Lower leg skin (tissue), 4 donors: ENCODE measurements at places on chromosomes 13 and 19.

DNA sequence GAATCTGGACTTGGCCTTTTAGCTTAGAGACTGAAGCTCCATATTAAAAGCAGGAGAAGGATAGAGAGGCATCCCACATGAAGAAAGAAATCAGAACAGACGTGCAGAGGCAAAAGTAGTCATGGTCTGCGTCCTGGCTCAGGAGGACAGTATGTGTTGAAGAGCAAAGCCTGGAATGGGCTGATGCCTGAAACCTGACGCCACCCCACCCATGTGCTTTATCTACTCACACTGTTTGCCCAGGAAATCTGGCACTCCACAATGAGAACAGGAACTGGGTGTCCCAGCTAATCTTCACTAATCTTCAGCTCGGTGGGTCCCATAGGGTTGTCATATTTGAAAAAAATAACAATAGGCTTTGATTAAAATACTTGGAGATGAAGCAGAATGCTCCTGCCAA, 549.0 kb upstream of the GPC6 start:
- no peak for DNase-seq

- no peak for DNase-seq
Measured at GRCh38 chr13:93180356-93180969, 46.1 kb upstream of the GPC6 start.

DNA sequence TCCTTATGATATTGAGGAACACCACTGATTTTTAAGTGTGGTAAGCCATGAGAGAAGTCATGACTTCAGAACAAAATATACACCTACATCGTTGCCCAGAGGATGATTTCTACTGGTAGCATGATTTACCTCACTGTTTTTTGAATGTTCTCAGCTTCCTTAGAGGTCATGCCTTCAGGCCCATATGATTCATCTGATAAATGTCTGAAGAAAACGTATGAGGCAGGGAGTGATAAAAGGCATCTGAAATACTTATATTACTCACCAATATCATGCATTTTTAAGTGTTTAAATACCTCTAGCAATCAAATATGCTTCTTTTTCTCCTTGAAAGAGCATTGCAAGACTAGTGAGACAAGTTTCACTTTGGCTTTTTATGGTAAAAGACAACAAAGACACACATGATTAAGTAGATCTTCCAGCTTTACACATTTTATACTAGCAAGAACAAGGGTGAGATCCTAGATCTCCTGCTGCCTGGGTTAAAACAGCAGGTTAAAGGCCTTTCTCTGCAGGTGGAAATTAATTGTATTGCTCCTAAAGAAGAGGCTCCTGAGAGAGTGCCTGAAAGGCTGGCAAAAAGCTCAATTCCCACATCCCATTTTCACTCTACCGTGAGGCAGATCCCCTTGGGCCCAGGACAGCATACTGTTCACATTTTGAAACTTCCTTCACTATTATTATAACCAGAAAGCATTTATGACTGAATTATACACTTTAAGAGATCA, 432.4 kb downstream of the SLITRK1 start:
- DNase-seq, result no peak

GRCh38 chr13:34265046-34265679, 447.2 kb downstream of the RFC3 start:
- no peak for DNase-seq

DNA sequence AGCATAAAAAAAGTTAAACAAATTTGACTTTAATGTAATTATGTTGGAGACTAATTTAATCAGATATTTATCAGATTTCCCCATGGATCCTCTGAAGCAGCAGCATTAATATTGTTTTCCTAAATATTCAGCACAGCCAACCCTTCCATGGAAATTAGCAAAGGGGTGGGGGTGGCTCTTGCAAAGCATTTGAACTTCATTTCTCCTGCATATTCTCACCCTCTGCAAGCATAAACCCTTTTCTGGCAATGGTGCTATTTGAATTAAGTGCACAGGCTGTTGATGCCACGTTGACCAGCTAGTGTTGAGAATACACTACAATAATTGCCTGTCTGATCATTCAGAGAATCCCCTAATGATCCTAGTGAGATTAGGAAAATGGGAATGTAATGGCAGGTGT, 488.1 kb upstream of the KLF12 start:
- no peak for DNase-seq

- no peak for DNase-seq
Measured at GRCh38 chr13:60612593-60612992, 215.6 kb downstream of the TDRD3 start.

DNA sequence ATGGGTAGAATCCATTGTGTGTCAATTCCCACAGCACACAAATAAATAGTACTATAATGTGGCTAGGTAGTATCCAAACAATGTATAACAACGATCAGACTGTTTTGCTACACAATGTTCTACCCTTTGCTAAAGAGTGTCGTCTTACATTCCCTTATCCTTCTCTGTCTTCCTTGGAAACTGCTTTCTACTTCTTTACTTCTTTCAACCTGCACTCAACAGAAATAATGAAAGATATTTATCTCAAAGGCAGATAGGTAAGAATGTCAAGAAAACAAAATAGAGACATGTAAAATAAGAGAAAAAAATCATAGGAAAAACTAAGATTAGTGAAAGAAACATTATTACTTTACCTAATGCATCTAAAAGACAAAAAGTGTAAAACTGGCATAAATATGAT, 814.7 kb downstream of the PCDH9 start:
- no peak for DNase-seq

DNA sequence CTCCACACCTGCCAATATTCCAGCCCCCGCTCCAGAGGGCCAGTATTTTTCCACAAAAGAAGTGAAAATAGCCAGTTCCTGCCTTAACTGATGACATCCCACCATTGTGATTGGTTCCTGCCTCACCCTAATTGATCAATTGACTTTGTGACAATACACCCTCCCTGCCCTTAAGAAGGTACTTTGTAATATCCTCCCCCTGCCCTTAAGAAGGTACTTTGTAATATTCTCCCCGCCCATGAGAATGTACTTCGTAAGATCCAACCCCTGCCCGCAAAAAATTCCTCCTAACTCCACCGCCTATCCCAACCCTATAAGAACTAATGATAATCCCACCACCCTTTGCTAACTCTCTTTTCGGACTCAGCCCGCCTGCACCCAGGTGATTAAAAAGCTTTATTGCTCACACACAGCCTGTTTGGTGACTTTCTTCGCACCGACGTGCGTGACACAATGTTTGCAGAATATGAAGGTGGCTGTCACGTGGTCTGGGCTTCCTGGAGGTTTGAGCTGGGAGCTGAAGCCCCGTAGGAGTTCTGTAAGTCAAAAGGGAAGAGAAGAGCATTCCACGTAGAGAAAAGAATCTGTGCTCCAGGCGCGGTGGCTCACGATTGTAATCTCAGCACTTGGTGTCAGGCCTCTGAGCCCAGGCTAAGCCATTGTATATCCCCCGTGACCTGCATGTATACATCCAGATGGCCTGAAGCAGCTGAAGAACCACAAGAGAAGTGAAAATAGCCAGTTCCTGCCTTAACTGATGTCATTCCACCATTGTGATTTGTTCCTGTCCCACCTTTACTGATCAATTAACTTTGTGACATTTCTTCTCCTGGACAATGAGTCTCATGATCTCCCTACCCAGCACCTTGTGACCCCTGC, 6.2 kb upstream of the FUT3 start:
- DNase-seq, result no peak

GRCh38 chr13:33537676-33538075, 252.1 kb upstream of the STARD13 start:
- no peak for DNase-seq

DNA sequence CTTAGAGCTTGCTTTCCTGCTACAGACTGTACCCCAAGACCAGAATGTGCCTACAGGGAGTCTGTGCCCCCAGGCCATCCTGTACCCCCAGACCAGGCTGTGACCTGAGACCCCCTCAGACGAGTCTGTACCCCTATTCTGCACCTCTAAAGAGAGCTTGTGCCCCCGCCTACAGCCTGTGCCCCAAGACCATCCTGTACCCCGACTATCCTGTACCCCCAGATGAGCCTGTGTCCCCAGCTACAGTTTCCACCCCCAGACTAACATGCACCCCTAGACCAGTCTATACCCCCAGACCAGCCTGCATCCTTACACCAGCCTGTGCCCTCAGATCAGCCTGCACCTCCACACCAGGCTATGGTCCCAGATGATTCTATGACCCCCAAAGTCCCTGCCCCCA, 2.0 kb downstream of the CACNG6 start:
- DNase-seq, result no peak

GRCh38 chr13:23847497-23847896, 41.7 kb downstream of the MIPEP start:
- DNase-seq, result no peak

DNA sequence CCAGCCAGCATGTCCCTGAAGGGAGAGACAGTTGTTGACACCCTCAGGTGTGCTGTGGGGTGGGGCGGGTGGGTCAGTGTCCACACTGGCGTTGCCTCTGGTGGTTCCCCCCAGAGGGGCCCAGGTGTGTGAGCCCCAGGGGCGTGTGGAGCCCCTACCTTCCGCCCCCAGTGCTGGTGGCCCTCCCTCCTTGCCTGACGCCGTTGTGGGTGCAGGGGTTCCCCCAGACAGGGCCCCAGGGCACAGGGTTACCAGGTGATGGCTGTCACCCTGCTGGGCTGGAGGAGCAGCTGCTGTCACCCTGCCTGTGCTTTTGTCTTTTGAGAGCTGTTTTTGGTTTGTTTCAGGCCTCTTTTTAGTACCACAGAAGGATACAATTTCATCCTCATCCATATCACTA, 27.2 kb downstream of the ATP4B start:
- DNase-seq, result no peak

DNA sequence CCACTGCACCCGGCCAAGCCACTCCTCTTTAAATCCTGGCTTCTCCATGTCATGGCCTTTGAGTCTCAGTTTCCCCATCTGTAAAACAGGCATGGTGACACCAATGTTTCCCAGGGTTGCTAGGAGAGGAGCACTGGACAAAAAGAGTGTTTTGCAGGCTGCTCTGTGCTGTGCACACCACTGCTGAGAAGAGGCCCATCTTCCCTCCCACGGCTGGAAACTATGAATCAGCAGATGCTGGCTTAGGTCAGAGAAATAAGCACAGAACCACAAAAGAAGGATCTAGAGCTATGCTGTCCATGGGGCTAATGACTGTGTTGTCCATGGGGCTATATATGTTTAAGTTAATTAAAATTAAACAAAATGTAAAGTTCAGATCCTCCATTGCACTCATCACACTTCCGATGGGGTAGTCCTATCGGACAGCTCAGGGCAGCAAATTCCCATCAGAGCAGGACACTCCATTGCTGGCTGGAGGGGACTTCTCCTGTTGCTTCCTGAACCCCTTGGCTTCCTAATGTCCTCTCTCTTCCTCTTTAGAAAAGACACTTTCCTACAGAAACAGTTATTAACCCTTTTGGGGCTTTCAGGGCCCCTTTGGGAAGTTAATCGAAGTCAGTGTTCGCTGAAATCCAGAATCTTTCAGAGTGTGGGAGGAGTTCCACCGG, 37.1 kb downstream of the TSHZ3 start:
- DNase-seq, result no peak

DNA sequence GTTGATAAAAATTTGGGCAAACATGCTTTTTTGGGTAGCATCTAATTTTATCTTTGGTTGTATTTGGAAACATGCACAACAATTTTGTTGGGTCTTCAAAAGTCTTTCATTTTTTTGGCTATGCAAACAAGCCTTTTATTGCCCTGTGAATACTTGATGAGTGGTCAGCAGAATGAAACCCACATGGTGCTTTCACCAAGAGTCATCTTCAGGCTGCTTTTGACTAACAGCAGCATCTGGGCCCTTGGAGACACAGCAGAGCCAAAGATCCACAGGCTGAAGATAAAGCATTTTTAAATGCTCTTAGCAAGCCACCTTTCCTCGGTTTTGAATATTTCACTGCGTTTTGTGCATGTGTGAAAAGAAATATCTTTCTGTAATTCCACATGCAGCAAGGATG, 154.9 kb downstream of the FGF9 start:
- no peak for DNase-seq

DNA sequence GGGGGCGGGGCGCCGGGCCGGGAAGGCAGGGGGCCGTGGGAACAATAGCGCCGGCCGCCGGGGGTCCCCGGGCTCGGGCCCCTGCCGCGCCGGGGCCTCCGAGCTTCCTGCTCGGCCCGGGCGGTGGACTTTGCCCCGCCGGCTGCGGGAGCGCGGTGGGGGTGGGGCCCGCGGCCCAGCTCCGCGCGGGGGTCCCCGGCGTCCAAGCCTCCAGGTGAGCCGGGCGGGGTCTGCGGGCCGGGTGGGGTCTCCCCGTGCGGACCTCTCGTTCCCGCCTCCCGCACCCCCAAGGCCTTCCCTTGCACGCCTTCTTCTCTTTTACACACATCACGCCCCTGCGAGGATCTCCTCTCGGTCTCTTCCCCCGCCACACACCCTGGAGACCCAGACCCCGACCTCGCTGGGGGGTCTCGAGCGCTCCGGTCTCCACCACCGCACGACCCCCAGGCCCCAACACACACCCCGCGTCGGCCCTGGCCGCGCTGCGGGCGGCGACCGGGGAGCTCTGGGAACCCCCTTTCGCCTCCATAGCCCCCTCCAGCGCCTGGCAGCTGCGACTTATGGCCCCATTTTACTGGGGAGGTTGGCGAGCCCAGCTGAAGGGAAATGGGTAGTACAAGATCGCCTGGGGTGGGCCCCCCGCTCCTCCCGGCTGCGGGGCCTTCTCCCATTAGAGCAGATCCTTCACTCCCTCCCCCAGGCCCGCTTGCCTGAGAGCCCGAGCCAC, 711 bp downstream of the CAMSAP3 start:
- DNase-seq, result no peak

GRCh38 chr13:106372199-106373155, 163.0 kb downstream of the EFNB2 start:
- DNase-seq, result no peak

- no peak for DNase-seq
Measured at GRCh38 chr19:38989066-38989605, 13.6 kb upstream of the FBXO17 start.

DNA sequence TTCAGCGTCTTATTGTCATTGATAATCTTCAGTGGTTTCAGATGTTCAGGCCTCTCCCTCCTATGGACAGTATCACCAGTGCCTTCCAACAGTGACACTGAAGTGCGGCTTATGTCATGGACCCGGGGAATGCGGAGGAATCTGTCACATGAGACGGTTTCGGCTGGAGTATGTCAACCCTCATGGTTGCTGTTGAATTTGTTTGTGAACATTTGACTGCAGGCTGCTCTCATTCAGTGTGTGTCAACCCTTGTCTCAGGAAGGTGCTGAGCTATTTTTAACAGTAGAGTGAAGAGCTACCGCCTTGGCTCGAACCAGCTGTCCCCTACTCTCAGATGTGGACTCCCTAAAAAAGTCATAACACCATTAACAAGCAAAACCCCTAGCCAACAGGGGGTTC, 138.8 kb upstream of the RNF113B start:
- no peak for DNase-seq

DNA sequence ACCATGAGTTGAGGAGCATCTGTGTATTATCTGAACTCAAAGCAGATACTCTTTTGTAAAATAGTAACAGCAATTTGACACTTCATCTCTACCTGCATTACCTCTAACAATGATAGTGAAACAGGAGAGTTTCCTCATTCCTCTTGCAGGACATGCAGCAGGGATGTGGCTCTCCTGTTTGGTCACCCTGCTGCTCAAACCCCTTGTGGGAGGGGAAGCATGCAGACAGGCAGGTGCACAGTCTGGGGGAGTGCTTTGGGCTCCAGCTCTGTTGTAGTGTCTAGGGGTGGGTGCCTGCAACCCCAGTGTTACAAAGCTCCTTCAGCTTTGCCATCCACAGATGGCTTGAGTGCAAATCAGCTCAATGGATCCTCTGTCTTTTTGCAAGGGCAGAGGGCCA, 827.6 kb downstream of the DACH1 start:
- DNase-seq, result no peak

- no peak for DNase-seq
Measured at GRCh38 chr13:99031832-99032231, 54.0 kb upstream of the DOCK9 start.

GRCh38 chr19:16076958-16077611, 790 bp downstream of the TPM4 start:
- no peak for DNase-seq

- peak; percentile 61 for DNase-seq
Measured at GRCh38 chr19:41025871-41026270, 34.8 kb downstream of the CYP2B6 start.
